ENCODE measurements at places on chromosomes 7 and 10. TPM values are rescaled to one million over a fixed set of nuclear protein-coding genes. Genes with fewer than 3 reads are reported as not detected.
A peak's percentile ranks its signal among the peaks of the same experiment; 100 is the strongest.

The PANK1 gene
- total RNA-seq: 21.2 TPM

GRCh38 chr10:34193931-34194626 is 621.0 kb downstream of the PARD3 start:
- no peak for DNase-seq

DNA sequence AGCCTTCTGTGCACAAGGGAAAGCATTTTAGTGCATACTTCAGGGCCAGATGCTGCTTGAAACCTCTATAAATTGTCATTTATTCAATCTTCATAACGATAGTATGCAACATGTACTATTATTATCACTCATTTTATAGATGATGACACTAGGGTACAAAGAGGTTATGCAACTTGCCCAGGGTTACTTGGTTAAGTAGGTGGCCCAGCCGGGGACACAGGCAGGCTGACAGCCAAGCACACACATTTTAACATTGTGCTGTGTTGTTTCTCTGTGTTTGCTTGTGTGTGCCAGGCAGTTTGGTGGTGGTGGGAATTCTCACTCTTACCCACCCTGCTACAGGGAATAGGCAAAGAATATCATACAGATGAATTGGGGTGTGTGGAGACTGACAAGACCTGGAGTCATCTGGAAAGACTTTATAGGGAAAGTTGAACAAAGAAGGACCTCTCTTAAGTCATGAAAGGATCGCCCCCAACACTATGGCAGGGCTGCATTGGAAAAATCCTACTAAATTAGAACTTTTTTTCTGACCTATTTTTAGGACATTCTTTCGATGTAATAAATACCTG is 98.9 kb downstream of the MKX start:
- no peak for DNase-seq

DNA sequence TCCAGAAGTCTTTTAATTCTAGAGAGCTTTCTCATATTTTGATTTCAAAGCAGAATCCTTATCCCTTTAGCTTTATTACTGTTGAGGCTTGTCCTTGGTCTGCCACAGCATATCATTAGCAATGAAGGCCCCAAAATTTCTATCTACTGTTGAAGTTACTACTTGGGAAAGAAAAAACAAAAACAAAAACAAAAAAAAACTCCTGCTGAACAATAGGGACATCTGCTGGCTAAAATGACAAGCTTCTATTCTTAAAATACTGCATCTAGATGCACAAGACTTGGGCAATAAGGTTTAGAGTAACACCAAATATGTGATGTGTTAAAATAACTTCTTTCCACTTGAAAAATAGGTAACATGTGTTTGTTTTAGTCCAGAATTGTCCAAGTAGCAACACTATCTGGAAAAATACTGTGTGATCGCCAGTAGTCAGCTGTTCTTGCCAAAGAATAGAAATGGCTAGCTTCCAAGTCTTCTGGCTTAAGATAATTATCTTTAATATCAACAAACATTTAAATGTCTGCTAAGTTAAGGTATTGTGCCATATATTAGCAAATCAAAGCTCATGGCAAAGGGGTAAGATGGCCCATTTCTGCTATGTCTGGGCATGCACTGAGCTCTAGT is 3.8 kb upstream of the DMTF1 start:
- no peak for DNase-seq

DNA sequence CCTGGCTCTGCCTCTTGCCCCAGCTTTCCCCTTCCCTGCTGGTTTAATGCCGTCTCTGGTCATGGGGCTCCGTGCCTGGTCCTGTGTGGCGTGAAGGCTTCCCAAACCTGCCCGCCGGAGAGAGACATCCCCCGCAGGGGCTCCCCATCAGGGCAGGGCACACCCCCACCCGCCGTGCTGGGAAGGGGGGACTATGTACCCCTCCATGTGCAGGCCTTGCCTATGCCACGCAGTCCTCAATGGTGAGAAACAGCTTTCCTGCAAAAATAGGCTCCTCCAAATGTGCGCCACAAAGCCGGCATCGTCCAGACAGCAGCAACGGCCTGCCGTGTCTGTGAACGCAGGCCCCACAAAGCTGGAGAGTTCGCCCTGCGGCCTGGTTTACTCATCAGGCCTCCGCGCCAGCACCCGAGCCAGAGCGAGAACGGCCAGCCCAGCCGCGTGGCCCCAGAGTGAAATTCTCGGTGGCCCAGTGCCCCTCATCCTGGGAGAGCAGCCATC is 313.4 kb downstream of the DNAJB6 start:
- DNase-seq: no peak

DNA sequence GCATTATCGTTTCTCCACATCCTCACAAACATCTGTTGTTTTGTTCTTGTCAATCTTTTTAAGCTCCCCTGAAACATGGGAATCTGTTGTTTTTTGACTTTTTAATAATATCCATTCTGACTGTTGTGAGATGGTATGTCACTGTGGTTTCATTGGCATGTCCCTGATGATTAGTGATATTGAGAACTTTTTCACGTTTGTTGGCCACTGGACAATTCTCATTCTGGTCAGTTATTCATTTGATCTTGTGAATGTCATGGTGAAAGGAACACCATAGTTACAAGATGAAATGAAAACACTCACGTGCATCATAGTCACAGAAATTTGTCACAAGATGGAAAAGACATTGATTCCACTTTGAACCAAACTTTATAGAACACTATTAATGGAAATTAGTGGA is 20.5 kb upstream of the SGCE start:
- no peak for DNase-seq

DNA sequence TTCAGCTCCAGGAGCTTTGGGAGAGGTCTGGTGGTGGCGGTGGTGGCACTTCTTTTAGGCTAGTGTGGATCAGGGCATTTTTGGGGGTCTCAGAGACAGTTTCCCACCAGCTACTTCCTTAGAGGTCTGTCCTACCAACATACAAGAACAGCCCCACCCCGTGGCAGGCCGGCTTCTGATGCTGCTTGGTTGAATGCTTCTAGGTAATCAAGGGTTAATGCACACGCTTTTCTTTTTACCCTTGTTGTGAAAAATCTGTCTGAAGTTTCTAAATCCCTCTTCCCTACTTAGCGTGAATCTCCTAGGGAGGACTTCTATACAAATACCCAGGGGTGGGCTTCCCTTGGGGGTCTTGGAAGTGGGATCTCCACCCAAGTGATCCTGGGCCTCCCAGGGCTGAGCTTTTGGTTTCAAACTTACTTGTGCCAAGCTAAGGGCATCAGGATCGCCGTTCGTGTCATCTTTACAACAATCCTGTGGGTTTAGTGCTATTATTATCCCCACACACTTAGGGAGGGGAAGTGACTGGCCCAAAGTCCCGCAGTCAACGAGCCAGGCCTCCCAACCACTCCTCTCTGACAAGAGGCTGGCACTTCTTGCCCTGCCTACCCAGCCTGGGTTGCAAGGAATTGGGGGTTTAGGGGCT is 1.7 kb downstream of the SH2B2 start:
- DNase-seq: no peak

GRCh38 chr10:25226775-25227682 is 52.2 kb downstream of the GPR158 start:
- DNase-seq: no peak

GRCh38 chr7:86908948-86909347 is 150.5 kb downstream of the ELAPOR2 start:
- DNase-seq: no peak

GRCh38 chr10:11433657-11434056 is 177.8 kb downstream of the USP6NL start:
- DNase-seq: no peak

- DNase-seq: no peak
These were observed 1.8 kb upstream of the NUB1 start for GRCh38 chr7:151339651-151340382.

DNA sequence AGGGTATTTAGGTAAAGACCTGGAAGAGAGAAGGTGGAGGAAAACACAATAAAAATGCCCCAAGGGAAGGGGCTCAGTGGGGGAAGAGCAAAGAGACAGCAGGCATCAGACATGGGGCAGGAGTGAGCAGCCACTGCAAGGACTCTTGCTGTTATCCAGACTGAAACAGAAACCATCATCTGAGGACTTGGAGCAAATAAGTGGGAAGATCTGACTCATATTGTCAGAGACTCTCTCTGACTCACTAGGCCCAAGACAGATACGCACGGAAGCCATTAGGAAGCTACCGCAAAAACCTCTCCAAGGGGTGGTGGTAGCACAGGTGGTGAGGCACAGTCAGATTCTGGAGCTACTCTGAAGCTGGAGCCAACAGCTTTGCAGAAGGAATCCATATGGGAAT is 110.7 kb downstream of the RNF32 start:
- no peak for DNase-seq

GRCh38 chr10:126847666-126848065 is 57.6 kb upstream of the DOCK1 start:
- no peak for DNase-seq

The CRTAC1 gene
- total RNA-seq: 1.6 TPM

DNA sequence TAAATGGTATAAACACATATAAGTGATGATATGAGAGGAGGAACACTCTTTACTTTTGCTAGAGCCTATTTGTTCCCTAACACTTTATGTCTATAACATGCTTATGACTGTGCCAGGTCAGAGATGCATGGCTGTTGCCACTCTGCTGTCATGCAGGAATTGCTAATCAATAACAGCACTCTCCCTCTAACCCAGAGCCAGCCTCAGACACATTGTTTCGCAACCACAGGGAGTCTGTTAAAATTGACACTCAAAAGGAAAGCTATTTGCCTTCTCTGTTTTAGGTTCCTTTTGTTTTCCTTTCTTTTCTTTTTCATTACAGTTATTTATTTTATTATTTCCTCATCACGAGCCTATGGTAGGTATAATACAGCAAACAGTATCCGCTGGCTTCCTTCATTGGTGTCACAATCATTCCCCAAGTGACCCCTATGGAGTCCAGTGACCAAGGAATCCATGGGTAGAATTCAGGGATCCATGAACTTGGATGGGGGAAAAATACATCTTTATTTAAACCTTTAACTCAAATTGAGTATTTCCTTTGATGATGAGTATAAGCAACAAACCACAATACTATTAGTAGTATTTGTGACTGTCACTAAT is 6.8 kb downstream of the PON2 start:
- DNase-seq: no peak

DNA sequence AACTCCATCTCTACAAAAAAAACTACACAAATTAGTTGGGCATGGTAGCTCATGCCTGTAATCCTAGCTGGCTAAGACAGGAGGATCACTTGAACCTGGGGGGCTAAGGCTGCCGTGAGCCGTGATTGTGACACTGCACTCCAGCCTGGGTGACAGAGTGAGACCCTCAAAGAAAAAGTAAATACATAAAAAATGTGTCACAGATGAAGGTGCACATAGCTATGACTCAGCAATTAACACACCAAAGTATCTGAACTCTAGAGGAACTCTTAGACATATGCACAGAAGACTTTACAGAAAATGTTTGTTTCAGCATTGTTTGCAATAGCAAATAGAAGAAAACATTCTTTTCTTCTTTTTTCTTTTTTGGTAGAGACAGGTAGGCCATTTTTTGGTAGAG is 8.3 kb downstream of the C10orf62 start:
- DNase-seq: no peak

GRCh38 chr7:30238721-30239441 is 45.5 kb upstream of the ZNRF2 start:
- DNase-seq: peak; percentile 60

The TMEM130 gene
- not detected for total RNA-seq

- DNase-seq: no peak
These were observed 155.2 kb downstream of the MBL2 start for GRCh38 chr10:52617346-52617745.

DNA sequence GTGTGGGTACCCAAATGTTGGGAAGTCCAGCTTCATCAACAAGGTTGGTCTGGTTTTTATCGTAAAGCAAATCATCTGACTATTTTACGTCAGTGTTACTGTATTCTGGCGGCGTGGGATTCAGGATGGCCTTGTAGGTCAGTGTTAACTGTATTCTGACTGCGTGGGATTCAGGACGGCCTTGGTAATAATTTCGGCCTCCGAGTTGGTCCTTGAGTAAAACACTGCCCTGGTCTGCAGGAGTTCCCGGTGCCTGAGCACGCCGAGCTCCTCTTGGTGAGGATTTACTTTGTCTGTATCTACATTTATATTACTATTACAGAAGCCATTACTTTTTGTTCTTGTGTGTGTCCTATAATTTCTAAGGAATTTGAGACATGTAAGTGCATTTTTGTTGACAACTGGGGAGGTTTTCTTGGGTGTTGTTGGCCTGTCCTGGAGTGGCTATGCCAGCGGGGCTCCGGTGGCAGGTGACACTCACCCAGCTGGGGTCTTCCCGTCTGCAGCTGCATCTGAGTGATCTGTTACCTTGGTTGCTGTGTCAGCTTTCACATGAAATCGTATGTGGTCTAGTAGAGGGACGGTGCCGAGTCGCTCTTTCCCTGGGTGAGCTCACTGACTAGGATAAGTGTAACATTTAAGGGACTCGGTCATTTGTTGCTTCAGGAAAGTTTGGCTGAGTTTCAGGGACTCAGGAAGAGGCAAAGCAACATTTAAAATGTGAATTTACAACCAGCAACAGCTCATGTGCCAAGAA is 9.2 kb downstream of the GTPBP4 start:
- no peak for DNase-seq

The SLC39A12 gene
- total RNA-seq: not detected

The BLNK gene
- 1.3 TPM for total RNA-seq

The SRRT gene
- 63.2 TPM for total RNA-seq

- DNase-seq: no peak
These were observed 82.2 kb downstream of the PARD3 start for GRCh38 chr10:34732926-34733325.

DNA sequence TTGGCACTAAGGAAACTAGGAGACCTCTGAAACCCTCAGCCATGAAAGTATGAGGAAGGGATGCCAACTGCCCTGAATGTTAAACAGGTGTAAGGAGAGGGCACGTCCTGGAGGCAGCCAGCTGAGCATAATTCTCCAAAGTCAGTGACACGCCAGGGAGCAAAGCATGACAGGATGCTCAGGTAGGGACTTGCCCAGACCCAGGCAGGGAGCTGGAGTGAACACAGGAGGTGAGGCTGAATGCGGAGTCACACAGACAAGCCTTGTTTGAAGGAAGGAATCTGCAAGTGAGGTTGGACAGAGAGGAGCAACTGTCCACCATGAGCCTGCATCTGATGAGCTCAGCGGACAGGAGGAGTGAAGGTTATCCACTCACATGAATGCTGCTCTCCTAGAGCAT is 41.5 kb downstream of the KLRG2 start:
- no peak for DNase-seq

The SFTPD gene
- 0.69 TPM for total RNA-seq

DNA sequence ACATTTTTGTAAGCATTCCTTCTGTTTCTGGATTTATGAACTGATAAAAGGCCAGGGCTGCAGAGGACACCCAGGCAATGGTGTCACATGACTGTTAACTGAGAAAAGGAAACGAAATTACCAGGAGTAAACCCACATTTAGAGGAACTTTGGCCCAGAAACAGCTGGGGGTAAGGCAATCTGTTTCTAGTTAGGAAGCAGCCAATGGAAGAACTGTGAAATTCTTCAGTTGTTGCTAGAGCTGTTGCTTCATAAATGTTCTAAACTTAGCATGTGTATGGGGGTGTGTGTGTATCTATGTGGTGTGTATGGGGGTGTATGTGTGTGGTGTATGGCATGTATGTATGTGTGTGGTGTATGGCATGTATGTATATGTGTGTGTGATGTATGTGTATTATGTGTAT is 11.8 kb upstream of the PDCD4 start:
- no peak for DNase-seq

GRCh38 chr7:55533050-55533728 is 39.1 kb downstream of the VOPP1 start:
- no peak for DNase-seq

GRCh38 chr7:91289633-91290254 is 25.5 kb downstream of the FZD1 start:
- no peak for DNase-seq

The ZNF117 gene
- 2.8 TPM for total RNA-seq

All from left ventricle myocardium superior (tissue), 1 donor.